Amygdala (tissue), 56 donors: ENCODE measurements at places on chromosomes 16 and 17.

DNA sequence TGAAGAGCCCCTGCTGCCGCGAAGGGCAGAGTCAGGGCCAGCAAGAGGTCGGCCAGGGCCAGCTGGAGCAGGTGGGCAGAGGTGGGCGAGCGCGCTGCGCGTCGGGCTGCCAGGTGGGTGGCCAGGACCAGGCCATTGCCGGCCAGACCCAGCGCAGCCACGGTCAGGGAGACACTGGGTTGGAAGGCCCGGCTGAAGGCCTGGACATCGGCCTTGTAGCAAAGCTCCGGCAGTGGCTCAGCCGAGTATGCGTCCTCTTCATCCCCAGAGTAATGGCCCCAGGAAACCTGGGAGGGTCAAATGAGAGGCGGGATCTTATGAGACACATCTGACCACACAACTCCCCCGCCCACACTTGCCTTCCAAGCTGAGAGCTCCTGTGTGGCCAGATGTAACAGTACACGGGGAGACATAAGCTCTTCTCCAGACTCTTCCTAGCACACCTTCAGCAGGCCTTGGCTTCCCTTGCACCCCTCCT, 1.3 kb downstream of the CCR10 start:
- no peak for DNase-seq

- no peak for DNase-seq
These were observed 4.0 kb downstream of the RSPRY1 start for GRCh38 chr16:57190136-57190535.

- no peak for DNase-seq
These were observed 570 bp upstream of the NME3 start for GRCh38 chr16:1771864-1772361.

DNA sequence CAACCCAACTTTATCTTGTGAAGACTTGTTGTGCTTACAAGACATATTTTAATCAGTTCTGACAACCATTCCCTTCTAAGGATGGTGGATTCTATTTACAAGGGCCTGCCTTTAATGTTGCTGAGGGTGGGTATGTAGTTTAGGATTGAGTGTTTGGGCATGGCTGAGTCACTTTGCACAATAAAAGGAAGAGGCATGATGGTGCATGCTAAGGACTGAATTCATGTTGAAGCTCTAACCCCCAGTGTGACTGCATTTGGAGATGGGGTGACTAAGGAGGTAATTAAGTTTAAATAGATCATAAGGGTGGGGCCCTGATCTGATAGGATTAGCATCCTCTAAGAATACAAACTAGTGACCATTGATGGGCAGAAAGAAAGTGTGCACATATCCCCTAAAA, 196.1 kb upstream of the HS3ST3A1 start:
- no peak for DNase-seq

- DNase-seq = no peak
These were observed 5.4 kb downstream of the ATPAF2 start for GRCh38 chr17:18033442-18034099.

DNA sequence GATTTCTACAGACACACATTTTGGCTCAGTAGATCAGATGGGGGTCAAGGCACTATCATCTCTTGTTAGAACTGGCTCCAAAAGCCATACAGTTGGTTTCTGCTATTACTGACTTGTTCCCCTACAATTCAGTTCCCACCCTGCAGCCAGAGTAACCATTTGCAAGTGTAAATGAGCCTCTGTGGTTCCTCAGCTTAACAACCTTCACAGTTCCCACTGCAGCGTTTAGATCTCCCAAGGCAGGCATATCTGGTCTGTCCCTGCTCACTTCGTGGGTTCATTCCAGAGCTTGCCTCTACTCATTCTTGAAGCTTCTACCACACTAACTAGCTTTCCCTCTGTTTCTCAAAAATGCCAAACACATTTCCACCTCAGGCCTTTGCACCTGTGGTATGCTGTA, 186.1 kb downstream of the CBLN1 start:
- no peak for DNase-seq

- DNase-seq = no peak
These were observed 641 bp upstream of the NT5C3B start for GRCh38 chr17:41836550-41837196.

DNA sequence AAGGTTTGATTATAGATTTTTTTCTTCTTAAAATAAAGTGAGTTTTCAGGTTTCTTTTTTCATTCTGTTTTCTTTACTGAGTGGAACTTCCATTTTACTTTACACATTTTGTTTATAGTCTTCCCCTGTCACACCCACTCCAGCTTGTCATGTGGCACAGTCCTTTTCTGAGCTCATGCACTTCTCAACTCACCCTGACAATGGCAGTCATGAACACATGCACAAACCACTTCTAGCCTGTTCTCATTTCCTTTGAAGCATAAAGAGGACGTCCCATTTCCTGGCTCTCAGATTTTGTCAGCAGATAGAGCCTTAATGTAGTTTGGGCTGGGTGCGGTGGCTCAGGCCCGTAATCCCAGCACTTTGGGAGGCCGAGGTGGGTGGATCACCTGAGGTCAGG, 168.0 kb downstream of the AHSP start:
- DNase-seq = no peak

DNA sequence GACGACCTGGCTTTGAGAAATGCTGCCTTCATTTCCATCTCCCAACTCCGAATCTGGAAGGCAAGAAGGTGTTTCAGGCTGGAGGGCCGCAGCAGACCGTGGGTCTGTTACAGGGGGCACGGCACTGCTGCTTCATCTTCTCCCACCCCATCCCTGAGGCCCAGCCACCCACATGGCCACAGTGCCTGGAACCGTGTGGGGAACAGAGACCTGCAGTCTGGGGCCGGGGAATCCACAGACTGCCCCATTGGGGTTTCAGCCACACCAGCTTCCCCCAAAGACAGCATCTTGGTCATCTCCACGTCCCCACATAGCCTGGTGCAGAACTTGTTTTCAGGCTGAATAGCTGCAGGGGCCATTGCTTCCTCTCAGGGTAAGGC, 74.2 kb downstream of the MRC2 start:
- no peak for DNase-seq

GRCh38 chr17:59266745-59267144, 46.4 kb downstream of the GDPD1 start:
- no peak for DNase-seq

DNA sequence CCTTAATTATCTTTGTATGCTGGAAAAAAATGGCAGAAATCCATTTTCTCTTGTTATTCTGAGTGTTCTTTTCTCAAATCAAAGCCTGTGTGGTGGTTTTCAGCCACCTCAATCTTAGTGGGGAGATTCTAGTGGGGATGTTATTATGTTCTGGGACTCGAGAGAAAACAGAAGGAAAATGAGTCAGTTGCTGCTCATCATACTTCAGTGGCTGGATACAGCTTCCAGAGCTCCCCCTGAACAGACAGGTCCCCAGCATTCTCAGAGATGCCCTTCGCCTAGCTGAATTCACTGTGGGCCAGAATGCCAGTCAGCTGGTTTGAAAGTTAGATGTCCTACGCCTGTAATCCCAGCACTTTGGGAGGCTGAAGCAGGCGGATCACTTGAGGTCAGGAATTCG, 8.5 kb downstream of the ST6GALNAC1 start:
- DNase-seq = no peak

GRCh38 chr17:80296221-80296620, 35.6 kb downstream of the RNF213 start:
- no peak for DNase-seq

DNA sequence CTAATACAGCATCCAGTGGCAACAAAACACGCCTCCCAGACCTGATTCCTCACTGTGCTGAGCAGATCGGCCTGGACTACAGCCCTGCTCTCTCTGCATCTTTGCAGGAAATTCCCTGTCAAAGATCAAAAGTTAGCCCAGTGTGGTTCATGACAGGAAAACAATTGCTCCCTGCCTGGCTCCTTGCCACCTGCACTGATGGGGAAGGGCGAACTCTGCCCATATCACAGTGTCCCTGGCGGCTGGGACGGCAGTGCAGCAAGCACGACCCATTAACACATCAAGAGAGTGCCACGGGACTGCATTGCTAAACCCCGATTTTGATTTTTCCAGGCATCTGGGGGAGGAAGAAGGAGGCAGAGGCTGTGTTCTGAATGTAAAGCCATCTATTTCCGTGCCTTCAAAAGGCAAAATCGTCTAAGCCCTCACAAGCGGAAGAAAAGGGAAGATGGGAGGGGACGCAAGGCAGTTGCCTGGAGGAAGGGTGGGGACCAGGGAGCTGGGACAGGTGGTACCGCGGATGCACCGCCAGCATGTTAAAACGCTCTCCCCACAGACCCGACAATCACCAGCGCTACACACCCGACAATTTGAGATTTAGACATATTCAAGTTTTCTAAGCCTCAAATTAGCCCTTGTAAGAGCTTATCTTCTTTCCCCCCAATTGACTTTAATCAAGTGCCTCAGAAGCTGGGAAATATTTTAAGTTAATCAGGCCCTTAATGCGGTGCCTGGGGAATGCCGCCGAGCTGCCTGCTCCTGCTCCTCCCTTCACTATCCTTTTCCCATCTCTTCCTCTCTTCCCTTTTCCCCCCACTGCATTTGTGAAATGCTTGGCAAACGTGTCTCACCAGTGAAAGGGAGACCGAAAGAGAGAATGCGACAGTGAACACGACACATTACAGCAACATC, 238.8 kb upstream of the CDH5 start:
- DNase-seq = no peak

DNA sequence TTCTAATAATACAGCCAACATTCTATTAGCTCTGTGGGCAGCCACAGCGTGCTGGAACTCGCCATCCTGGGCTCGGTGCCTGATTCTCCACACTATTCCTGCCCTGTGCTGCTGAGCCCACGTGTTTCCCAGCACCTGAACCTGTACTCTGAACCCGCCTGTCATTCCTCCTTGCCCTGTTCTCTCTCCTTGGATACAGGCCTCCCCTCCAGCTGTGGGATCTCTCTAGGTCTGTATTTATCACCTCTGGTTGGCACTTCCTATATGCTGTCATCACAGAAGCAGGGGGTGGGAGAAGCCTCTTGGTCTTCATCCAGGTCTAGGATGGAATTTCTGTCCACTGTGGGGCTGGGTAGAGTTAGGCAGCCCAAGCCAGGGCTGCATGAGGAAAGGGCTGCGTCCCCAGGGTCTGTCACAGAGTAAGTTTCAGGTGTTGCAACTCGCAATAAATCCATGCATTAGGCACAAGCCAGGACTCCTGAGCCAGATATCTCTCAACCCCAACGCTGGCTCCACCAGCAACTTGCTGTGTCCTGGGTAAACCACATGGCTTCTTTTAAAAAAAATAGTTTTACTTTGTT, 56.0 kb downstream of the ABAT start:
- peak; percentile 4 for DNase-seq

GRCh38 chr17:64385187-64386083, 5.2 kb downstream of the PECAM1 start:
- DNase-seq = no peak

GRCh38 chr17:77666881-77667395, 291.6 kb upstream of the TNRC6C start:
- no peak for DNase-seq

DNA sequence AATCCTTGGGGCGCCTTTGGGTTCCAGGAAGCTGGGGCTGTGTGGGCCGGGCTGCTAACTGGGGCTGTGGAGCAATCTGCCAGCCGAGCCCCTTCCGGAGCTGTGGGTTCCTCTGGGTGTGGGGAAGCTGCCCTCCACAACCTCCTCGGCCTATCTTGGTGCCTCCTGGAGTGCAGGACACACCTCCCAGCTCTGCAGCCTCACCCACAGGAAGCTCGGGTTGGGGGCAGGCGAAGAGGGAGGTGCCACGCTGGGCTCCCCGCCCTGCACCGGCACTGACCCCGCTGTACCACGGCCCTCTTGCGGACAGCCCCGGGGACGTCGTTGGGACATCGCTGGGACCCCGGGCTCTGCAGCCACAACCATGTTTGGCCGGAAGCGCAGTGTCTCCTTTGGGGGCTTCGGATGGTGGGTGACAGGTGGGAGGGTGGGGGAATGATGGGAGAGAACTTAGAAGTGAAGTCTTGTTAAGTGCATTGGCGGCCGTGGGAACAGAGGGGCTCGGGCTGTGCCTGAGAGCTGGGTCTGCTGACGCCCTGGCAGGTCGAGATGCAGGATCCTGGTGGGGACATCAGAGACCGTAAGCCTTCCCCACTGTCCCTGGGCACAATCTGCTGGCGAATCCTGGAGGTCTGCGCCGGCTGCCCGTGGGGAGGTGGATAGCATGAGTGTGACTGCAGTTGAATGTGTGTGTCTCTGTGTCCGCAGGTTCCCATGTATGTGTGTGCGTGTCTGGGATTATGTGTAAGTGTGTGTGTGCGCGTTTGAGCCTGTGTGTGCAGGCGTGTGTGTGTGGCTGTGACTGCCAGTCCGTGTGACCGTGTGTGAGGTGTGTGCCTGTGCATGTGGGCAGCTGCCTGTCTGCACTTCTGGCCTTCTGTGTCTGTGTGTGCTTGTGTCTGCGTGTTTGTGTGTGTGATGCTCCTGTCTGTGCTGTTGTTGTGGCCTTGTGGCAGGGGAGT, at the start of gene RAP1GAP2:
RAP1GAP2 (plus strand) TSS at position 275 of the 962 bp plus-strand sequence; CDS start at position 365, 90 bp downstream.
- DNase-seq = peak; percentile 22

DNA sequence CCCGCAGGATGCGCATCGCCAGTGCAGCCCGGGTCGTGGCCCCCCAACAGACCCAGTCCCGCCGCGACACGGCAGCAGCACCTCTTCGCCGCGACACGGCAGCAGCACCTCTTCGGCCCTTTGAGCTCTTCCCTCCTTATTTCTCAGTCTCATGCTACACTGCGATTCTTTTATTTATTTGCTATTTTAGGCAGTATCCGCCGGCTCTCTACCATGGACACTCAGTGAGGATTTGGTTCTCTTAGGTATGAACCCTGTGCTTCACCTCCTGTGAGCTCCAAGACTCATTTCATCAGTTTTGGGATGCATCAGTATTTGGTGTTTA, 8.3 kb upstream of the MAP2K3 start:
- DNase-seq = no peak

DNA sequence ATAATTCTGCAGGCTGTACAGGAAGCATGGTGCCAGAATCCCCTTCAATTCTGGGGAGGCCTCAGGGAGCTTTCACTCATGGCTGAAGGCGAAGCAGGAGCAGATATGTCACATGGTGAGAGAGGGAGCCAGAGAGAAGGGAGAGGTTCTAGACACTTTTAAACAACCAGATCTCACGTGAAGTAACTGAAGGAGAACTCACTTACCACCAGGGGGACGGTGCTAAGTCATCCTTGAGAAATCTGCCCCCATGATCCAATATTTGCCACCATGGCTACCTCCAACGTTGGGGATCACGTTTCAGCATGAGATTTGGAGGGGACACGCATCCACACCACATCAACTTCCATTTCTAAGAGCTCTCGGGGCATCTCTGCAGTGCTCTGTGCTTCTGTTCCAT, 37.4 kb upstream of the GNA13 start:
- no peak for DNase-seq

- no peak for DNase-seq
These were observed 169.1 kb downstream of the WSCD1 start for GRCh38 chr17:6239241-6239798.

- DNase-seq = no peak
These were observed 10.2 kb downstream of the CFAP20 start for GRCh38 chr16:58118801-58119508.

- DNase-seq = no peak
These were observed 17.0 kb upstream of the EXOC7 start for GRCh38 chr17:76120658-76121008.
